Breast epithelium (tissue), 4 donors: ENCODE measurements at places on chromosomes 7 and 10.

DNA sequence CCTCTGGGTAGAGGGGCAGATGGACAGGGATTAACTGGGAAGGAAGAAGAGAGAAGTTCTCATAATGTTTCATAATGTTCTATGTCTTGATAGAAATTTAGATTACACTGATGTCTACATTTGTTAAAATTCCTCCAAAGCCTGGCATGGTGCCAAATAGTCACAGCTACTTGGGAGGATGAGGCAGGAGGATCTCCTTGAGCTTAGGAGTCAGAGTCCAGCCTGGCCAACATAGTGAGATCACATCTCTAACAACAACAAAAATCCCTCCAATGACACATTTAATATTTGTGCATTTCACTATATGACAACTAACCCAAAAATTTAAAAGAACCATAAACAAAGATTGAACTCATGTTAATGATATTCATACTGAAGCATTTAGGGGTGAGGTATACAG is 33.0 kb upstream of the PPP1R3C start:
- no peaks in the 10 kb centered on the region for H3K36me3 ChIP-seq
- no peaks in the 10 kb centered on the region for H3K27me3 ChIP-seq
- no peak overlapping the region for H3K27ac ChIP-seq
- H3K4me3 ChIP-seq = no peak overlapping the region
- DNase-seq = no peak

- H3K4me3 ChIP-seq = peak overlapping the region; percentile 29
- DNase-seq = no peak
- H3K27ac ChIP-seq = no peak overlapping the region
- H3K36me3 ChIP-seq = no peaks in the 10 kb centered on the region
- H3K4me1 ChIP-seq = no peaks in the 10 kb centered on the region
Measured at GRCh38 chr7:80078159-80078731, 56.4 kb upstream of the GNAI1 start.

DNA sequence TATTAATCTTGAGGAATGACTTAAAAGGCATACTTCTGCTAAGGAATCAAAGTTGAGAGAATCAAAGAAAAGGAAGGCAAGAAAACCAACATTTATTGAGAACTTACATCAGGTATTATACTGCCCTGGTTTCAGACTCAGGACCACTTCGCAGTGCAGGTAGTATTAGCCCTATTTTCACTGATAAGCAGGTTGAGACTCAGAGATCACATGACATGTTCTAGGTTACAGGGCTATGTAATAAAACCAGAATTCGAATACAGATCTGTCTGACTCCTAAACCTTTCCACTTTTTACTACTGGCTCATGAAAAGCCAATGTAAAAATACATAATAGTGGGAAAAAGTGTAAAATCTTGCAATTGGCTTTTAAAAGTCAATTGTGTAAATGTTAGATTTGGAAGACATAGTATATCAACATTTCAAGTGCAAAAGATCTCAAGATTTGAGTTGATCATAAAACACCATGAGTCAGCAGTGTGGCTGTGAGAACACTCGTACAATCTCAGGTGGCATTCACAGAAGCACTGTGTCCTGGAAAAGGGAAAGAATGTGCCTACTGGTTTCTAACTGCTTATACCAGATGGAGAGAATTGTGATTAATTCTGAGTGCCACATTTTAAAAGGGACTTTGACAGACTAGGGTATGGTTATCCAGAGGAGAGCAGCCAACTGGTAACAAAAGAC is 195.8 kb upstream of the MKLN1 start:
- no peaks in the 10 kb centered on the region for H3K4me1 ChIP-seq
- H3K4me3 ChIP-seq = no peak overlapping the region
- H3K27ac ChIP-seq = no peak overlapping the region

GRCh38 chr7:13920053-13920697 is 69.3 kb downstream of the ETV1 start:
- no peaks in the 10 kb centered on the region for H3K27me3 ChIP-seq
- H3K36me3 ChIP-seq = no peaks in the 10 kb centered on the region
- H3K4me3 ChIP-seq = no peak overlapping the region
- DNase-seq = no peak
- H3K4me1 ChIP-seq = no peaks in the 10 kb centered on the region

- no peaks in the 10 kb centered on the region for H3K36me3 ChIP-seq
- no peaks in the 10 kb centered on the region for H3K27me3 ChIP-seq
- H3K27ac ChIP-seq = peak overlapping the region; percentile 46
- no peaks in the 10 kb centered on the region for H3K4me1 ChIP-seq
Measured at GRCh38 chr7:135200821-135201331, 10.4 kb downstream of the WDR91 start.

DNA sequence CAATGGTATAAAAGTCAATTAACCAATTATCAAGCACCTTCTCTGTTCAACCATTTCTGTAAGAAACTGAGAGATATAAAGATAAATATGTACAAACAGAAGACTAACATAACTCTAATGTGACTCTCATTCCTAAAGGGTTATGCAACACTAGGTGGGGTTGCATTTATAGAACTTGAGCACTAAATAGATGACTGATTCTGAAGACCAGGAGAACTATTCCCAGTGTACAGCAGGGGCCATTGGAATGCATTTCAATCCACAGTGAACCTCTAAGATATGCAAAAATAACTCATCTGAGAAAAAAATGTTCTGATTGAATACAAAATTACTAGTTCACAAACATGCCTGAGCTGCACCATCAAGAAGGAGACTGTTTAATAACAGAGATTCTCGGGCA is 341.2 kb upstream of the STEAP1 start:
- H3K27ac ChIP-seq = no peak overlapping the region
- no peaks in the 10 kb centered on the region for H3K27me3 ChIP-seq
- H3K4me1 ChIP-seq = no peaks in the 10 kb centered on the region
- no peak overlapping the region for H3K4me3 ChIP-seq

DNA sequence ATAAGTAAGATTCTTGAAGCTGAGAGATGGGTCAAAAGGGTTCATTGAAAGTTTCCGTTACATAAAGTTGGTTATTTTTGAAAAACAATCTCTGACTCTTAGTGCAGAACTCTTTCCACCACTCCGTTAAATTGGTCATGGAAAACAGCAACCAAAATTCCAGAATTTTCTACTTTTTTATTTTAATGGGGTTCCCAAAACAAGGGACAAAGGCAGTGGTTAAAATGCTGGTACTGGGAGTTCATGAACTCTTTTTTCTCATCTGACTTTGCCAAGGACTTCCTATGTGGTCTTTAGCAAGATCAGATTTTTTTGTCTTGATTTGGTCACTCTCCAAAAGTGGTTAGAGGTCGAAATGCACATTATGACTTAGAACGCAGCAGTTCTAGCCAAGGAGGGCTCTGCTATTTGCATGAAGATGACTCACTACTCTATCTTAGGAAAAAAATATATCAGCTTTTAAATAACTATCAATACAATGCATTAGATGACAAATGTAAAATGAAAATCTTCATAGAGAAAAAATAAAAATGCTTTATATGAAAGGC is 145.7 kb downstream of the REEP3 start:
- no peak overlapping the region for H3K4me3 ChIP-seq
- peaks cover 3% of the 10 kb centered on the region for H3K4me1 ChIP-seq
- no peaks in the 10 kb centered on the region for H3K27me3 ChIP-seq
- no peak for DNase-seq
- H3K27ac ChIP-seq = no peak overlapping the region

DNA sequence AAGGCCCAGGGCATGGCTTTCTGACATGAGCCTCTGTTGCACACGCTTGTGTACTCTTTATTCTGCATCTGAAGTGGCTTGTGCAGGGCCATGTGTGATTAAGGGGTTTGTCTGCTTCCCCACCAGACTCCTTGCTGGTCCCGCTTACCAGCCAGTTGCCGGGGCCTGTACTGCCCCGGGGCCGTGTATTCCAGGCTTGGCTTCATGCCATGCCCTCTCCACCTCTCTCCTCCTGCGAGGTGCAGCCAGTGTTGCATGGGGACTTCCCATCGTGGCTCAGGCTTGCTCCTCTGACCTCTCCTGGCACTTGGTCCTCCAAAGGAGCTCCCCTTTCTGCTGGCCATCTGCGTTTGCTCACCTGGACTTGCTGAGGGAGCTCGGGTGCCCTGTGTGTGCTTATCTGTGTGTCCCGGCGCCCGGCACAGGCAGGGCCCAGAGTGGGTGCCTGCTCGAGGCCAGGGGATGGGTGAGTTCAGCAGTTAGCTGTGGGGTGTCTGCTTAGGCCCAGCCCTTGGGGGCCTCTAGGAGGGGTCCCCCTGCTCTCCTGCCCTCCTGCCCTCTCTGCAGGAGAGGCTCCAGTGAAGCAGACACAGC is 11.0 kb upstream of the C10orf143 start:
- DNase-seq = no peak
- H3K27ac ChIP-seq = no peak overlapping the region
- H3K27me3 ChIP-seq = no peaks in the 10 kb centered on the region

DNA sequence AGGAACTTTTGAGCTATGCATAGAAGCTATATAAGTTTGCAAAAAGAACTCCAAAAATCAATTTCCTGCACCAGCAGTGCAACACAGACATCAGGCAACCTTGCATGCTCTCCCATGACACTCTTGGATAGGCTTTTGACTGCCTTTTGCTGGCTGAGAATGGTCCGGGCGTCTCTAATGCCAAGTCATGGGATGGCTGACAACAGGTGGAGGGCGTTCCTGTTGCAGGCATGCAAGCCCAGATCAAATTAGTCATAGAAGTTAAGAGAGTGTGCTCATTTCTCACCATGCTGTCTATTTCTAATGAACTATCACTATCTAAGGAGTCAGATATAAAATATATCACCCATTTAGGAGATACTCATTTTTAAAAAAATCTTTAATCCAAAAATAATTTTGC is 8.4 kb downstream of the PLCE1 start:
- H3K4me3 ChIP-seq = no peak overlapping the region
- H3K27me3 ChIP-seq = no peaks in the 10 kb centered on the region
- DNase-seq = no peak
- H3K4me1 ChIP-seq = no peaks in the 10 kb centered on the region
- H3K27ac ChIP-seq = no peak overlapping the region
- H3K36me3 ChIP-seq = no peaks in the 10 kb centered on the region

- no peak overlapping the region for H3K4me3 ChIP-seq
- no peaks in the 10 kb centered on the region for H3K36me3 ChIP-seq
- no peak for DNase-seq
- H3K27me3 ChIP-seq = no peaks in the 10 kb centered on the region
- H3K4me1 ChIP-seq = peaks cover 8% of the 10 kb centered on the region
- no peak overlapping the region for H3K27ac ChIP-seq
Measured at GRCh38 chr7:99331002-99331401, 5.3 kb downstream of the ARPC1A start.

- peak overlapping the region; percentile 100 for H3K27ac ChIP-seq
- peaks cover 14% of the 10 kb centered on the region for H3K4me1 ChIP-seq
- H3K36me3 ChIP-seq = no peaks in the 10 kb centered on the region
- H3K27me3 ChIP-seq = no peaks in the 10 kb centered on the region
- no peak for DNase-seq
Measured at GRCh38 chr7:32890010-32890792, 1.4 kb downstream of the KBTBD2 start.

- H3K27ac ChIP-seq = peak overlapping the region; percentile 8
- H3K27me3 ChIP-seq = no peaks in the 10 kb centered on the region
- H3K36me3 ChIP-seq = no peaks in the 10 kb centered on the region
- DNase-seq = no peak
Measured at GRCh38 chr10:26485150-26485941, 47.2 kb downstream of the APBB1IP start.

DNA sequence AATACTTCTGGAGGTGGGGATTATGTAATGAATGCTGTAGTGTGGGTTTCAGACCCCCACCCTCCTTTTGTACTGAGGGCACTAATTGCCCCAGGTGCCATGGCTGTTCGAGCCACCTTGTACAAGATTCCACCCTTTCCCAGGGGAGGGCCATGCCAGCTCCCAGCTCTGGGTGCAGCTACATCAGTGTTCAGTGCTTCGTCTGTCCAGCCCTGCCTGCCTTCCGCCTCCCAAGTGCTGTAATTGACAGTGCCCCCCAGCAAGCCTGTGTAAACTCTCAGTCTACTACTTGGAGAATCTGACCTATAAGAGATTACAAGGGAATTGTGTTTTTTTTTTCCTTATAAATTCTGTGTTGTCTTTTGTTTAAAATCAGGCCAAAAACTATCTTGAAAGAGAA is 33.0 kb downstream of the GTF2I start:
- DNase-seq = no peak
- no peaks in the 10 kb centered on the region for H3K27me3 ChIP-seq
- H3K27ac ChIP-seq = no peak overlapping the region
- H3K36me3 ChIP-seq = peaks cover 10% of the 10 kb centered on the region
- no peaks in the 10 kb centered on the region for H3K4me1 ChIP-seq

- H3K4me3 ChIP-seq = no peak overlapping the region
- H3K27me3 ChIP-seq = no peaks in the 10 kb centered on the region
- H3K36me3 ChIP-seq = no peaks in the 10 kb centered on the region
- H3K27ac ChIP-seq = no peak overlapping the region
- H3K4me1 ChIP-seq = no peaks in the 10 kb centered on the region
Measured at GRCh38 chr10:67612577-67613537, 83.1 kb downstream of the CTNNA3 start.

- peak overlapping the region; percentile 98 for H3K27ac ChIP-seq
- H3K4me1 ChIP-seq = no peaks in the 10 kb centered on the region
- no peaks in the 10 kb centered on the region for H3K27me3 ChIP-seq
- H3K36me3 ChIP-seq = no peaks in the 10 kb centered on the region
- peak overlapping the region; percentile 76 for H3K4me3 ChIP-seq
- peak; percentile 56 for DNase-seq
Measured at GRCh38 chr10:12042409-12042796, 206 bp downstream of the UPF2 start.

DNA sequence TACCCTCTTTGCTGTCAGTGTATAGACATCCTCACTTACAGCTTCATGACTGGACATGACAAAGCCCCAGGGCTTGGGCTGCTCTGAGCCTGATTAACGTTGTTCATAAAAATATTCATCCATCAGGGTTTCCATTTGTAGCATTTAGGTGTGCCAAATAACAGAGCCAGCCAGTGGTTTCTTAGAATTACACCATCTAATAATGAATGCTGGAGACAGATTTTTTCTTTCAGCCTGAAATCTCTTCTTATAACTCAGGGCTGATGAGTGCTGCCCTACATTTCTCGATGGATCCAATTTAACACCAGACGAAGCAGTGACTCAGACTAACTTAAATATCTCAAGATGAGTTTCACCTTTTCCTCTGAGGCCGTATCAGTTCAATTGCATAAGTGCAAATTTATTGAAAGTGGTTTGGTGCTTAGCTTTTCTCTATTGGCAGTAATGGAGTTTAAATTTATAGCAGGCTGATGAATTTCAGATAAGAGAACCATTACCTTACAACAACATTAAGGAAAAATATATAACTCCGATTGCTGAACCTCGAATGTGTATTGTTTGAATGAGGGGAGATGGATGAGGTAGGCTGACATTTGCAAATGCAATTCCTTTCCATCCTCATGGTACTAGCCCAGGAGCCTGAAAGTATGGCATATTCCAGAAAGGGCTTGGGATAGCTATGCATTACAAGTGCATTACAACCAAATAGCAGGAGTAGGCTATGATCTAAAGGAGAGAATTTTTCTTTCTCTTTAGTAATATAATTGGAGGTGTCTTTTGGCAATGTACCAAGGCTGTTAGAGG is 900.6 kb downstream of the KCNMA1 start:
- no peaks in the 10 kb centered on the region for H3K4me1 ChIP-seq
- no peaks in the 10 kb centered on the region for H3K36me3 ChIP-seq
- H3K27me3 ChIP-seq = no peaks in the 10 kb centered on the region
- no peak overlapping the region for H3K27ac ChIP-seq
- DNase-seq = no peak
- H3K4me3 ChIP-seq = no peak overlapping the region
